ENCODE measurements at places on chromosomes 6 and 20.
A peak's percentile ranks its signal among the peaks of the same experiment; 100 is the strongest.

DNA sequence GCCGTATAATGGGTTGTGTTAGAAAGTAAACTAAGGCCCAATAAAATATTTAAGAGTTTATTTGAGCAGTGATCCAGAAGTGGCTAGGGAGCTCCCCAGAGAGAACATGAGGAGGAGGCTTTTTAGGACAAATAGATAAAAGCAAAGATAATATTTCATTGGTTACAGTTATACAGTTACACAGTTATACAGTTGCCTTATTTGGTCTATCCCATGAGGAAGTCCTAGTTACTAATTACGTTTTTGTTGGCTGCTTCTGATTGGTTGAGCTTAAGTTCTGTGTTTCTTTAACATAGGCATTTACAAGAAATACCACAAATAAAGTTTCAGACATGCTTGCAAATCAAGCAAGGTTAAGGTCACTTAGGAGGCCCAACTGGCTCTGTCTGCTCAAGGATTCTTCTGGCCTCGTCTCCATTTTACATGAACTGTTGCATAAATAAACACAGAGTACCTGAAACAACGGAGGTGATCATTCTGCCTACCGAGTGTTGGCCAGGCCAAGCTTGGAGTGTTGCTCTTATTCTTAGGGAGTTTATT lies 7.0 kb downstream of the UBD start:
- H3K4me1 ChIP-seq, result peaks cover 17% of the 10 kb centered on the region
- H3K27ac ChIP-seq, result no peak overlapping the region
- H3K27me3 ChIP-seq, result peaks cover 46% of the 10 kb centered on the region
- no peak overlapping the region for H3K4me3 ChIP-seq

DNA sequence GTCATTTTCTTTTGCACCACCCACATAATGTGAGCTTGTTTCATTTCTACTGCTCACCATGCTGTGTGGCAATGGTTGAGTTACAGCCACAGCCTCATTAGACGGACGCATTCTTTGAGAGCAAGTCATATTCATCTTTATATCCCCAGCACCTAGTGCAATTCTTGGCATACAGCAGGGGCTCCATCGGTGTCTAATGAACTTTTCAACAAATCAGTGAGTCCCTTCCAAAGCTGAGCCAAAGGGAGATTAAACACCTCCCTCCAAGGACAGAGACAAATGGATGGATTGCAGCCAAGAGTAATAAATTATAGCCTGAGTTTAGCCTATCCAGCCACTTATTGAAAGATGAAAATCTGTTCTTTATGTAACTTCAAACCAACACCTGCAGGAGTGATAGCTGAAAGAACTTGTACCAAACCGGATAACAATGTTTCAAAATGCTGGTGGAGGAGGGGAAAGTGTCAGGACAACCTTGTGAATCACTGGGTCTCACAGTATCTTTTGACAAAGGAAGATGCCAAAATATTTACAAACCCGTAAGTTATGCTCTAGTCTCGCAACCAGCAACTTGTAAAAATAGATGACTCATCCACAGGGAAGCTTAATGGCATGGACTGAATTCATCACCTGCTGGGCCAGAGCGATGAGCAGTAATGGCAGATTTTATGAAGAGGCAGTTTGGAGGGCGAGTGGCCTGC lies 139.0 kb downstream of the PXDC1 start:
- peaks cover 7% of the 10 kb centered on the region for H3K27me3 ChIP-seq
- no peak overlapping the region for H3K4me3 ChIP-seq
- H3K36me3 ChIP-seq, result no peaks in the 10 kb centered on the region
- H3K27ac ChIP-seq, result no peak overlapping the region
- no peaks in the 10 kb centered on the region for H3K4me1 ChIP-seq

DNA sequence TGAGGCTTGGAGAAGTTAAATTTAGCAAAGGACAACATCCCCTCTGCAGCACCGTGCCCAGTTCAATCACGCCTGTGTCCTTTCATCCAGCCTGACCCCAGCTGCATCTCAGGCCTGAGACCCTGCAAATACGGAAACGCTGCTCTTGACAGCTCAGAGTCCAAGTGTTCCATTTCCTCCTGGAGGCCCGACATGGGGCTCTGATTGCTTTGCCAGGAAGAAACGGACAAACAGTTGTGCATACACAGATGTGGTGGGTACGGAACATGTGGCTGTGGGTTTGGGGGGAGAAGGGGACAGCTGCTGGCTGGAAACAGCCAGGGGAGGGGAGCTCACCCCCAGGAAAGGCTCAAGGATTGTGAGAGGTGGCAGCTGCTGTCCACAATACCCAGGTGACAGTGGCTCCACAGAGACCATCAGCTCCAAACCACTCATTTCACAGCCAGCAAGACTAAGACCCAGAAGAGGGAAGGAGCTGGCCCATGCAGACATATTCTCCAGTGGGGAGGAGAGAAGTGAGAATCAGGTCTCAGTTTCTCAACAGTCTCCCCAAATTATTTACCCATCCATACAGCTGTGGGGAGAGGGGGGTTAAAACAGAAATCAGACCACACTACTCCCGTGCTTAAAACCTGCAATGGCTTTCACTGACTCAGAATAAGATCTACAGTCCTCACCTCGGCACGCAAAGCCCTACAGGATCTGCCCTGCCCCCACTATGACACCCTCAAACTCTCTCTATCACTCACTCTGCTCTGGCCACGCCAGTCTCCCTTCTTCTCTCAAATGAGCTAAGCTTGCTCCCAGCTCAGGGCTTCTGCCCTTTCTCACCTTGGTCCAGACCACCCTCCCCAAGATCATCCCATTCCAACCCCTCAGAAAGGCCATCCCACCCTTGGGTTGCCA lies 89.1 kb downstream of the PREX1 start:
- H3K36me3 ChIP-seq, result peaks cover 58% of the 10 kb centered on the region
- H3K4me3 ChIP-seq, result peak overlapping the region; percentile 9
- peak; percentile 74 for DNase-seq
- peaks cover 64% of the 10 kb centered on the region for H3K4me1 ChIP-seq

DNA sequence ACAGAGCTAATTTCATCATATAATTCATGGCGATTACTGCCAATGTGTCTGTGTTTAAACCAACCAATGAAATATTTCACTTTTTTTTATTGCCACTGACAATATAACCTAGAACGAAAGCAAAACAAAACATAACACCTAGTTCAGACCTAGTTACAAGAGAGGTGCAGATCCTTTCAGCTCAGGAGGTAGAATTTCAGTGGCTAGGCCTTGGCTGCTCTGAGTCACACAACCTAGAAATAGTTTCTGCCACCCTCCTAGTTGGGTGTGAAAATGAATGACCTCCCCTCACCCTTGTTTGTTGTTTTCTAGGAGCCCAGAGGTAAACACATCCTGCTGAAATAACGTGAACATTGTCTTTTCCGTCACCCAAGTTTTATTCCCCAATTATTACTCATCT lies 356.3 kb downstream of the HTR1B start:
- no peak overlapping the region for H3K4me3 ChIP-seq
- no peaks in the 10 kb centered on the region for H3K36me3 ChIP-seq
- H3K4me1 ChIP-seq, result no peaks in the 10 kb centered on the region
- no peak overlapping the region for H3K27ac ChIP-seq
- no peak for DNase-seq

DNA sequence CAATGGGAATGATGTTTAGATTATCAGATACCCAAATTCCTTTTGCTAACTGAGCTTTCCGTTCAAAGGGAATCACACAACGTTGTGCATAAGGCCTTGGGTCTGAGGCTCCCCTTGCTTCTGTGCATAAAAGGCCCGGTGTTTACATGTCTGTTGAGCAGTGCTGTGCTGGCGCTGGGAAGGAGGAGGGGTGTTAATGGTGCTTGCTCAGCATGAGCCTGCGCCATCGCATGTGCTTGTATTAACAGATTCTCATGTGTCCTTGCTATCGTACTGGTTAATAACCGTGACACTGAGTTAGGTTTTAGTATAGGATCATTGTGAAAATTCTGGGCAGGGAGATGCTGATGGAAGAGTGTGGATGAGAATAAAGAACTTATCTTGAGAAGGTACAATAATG lies 62.3 kb upstream of the TRAF3IP2 start:
- no peak overlapping the region for H3K27ac ChIP-seq

DNA sequence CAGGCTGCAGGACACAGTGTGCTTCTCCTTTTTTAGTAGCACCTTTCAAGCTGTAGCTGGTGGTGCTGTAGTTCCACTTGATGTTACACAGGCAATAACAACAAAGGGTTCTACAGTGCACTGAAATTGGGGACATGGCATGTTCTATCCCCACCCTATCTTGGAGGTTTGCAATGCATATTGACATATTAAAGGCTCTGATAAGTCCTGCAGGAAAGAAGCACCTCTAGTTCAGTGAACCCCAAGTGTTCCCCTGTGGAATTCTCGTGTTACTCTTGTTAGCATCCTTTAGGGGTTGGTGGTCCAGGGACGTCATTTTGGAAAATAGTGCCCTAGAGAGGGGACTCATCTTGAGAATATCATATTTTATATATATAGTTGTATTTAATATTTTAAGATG lies 337.6 kb downstream of the DHX35 start:
- DNase-seq, result no peak
- no peaks in the 10 kb centered on the region for H3K4me1 ChIP-seq
- no peaks in the 10 kb centered on the region for H3K36me3 ChIP-seq
- no peak overlapping the region for H3K4me3 ChIP-seq

DNA sequence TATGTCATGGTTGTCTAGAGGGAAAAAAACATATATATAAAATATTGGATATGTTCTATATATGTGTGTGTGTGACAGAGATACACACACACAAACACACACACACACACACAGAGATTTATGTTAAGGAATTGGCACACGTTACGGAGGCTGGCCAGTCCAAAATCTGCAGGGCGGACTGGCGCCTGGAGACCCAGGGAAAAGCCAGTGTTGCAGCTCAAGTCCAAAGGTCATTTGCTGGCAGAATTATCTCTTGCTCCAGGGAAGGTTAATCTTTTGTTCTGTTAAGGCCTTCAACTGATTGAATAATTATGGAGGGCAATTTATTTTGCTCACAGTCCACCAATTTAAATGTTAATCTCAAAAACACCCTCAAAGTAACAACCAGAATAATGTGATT lies 37.5 kb upstream of the PDE7B start:
- no peaks in the 10 kb centered on the region for H3K4me1 ChIP-seq
- H3K27ac ChIP-seq, result no peak overlapping the region
- H3K36me3 ChIP-seq, result no peaks in the 10 kb centered on the region
- peaks cover 6% of the 10 kb centered on the region for H3K27me3 ChIP-seq
- no peak for DNase-seq
- H3K4me3 ChIP-seq, result no peak overlapping the region

DNA sequence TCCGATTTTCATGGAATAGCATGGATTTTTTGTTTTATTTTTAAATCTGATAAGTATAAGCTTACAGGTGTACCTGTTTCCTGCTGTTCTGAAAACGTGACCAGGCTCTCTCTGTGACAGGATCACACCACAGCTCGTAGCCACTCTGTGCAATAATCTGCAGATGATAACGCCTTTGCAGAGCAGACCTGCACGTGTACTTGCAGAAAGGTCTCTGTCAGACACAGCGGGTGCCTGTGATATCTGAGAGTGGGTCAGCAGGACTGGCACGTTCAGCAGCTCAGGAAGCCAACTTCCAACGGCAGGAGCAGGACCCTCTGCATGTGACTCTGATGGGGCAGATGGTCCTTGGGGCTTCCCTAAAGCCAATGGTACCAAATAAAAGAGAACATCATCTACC lies 68.6 kb upstream of the HDDC2 start:
- H3K27ac ChIP-seq, result no peak overlapping the region
- DNase-seq, result no peak
- H3K36me3 ChIP-seq, result no peaks in the 10 kb centered on the region

- no peak for DNase-seq
- H3K4me1 ChIP-seq, result peaks cover 2% of the 10 kb centered on the region
- no peak overlapping the region for H3K4me3 ChIP-seq
- peak overlapping the region; percentile 71 for H3K27ac ChIP-seq
- H3K36me3 ChIP-seq, result peaks cover 74% of the 10 kb centered on the region
Observed at GRCh38 chr6:31631681-31632278, 11.3 kb downstream of the PRRC2A start.

Data from activated naive CD4-positive, alpha-beta T cell treated with anti-CD3 and anti-CD28 coated beads, Interleukin-2, amount 10 ng/mL, durations not matched to agents 7 days and 5 days (primary cell).